ENCODE measurements at places on chromosomes 12 and 14. TPM values are rescaled to one million over a fixed set of nuclear protein-coding genes. Genes with fewer than 3 reads are reported as not detected.

DNA sequence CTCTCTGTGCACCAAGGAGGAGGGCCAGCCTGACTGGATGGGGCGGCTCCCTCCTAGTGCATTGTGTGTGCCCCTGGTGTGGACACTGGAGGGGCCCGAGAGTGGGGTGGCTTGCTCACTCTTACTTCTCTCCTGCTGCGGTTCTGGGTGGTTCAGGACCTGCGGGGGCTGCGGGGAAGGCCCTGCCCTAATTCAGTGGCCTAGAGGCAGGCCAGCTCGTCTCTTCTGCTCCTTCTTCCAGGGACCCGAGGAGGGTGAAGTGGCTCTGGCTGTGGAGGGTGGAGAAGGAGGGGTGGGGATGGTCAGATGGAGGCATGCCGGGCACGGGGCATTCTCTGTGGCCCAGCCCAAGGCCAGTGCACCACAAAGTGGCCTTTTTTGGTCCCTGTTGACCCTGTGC lies 87.1 kb downstream of the BEGAIN start:
- no peaks in the 10 kb centered on the region for H3K4me1 ChIP-seq
- no peaks in the 10 kb centered on the region for H3K36me3 ChIP-seq
- H3K4me3 ChIP-seq = no peak overlapping the region
- no peaks in the 10 kb centered on the region for H3K27me3 ChIP-seq
- DNase-seq = no peak

CCDC177 gene
- total RNA-seq = not detected

DNA sequence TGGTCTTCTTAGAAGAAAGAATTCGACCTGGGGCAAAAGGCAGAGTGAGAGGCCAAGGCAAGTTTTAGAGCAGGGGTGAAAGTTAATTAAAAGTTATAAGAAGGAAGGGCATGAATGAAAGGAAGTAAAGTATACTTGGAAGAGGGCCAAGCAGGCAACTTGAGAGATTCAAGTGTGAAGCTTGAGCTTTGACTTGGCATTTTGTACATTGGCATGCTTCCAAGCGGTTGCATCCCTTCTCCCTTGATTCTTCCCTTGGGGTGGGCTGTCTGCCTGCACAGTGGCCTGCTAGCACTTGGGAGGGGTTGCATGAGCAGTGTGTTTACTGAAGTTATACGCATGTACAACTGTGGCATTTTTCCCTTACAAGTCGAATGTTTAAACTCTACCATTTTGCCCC lies 74.8 kb upstream of the MGAT4C start:
- H3K27me3 ChIP-seq = no peaks in the 10 kb centered on the region
- no peak for DNase-seq
- no peak overlapping the region for H3K4me3 ChIP-seq
- H3K27ac ChIP-seq = no peak overlapping the region

- peaks cover 49% of the 10 kb centered on the region for H3K4me1 ChIP-seq
- H3K27ac ChIP-seq = peak overlapping the region; percentile 84
- no peaks in the 10 kb centered on the region for H3K27me3 ChIP-seq
- DNase-seq = no peak
These were observed 1.2 kb upstream of the SH2B3 start for GRCh38 chr12:111404362-111405148.

DNA sequence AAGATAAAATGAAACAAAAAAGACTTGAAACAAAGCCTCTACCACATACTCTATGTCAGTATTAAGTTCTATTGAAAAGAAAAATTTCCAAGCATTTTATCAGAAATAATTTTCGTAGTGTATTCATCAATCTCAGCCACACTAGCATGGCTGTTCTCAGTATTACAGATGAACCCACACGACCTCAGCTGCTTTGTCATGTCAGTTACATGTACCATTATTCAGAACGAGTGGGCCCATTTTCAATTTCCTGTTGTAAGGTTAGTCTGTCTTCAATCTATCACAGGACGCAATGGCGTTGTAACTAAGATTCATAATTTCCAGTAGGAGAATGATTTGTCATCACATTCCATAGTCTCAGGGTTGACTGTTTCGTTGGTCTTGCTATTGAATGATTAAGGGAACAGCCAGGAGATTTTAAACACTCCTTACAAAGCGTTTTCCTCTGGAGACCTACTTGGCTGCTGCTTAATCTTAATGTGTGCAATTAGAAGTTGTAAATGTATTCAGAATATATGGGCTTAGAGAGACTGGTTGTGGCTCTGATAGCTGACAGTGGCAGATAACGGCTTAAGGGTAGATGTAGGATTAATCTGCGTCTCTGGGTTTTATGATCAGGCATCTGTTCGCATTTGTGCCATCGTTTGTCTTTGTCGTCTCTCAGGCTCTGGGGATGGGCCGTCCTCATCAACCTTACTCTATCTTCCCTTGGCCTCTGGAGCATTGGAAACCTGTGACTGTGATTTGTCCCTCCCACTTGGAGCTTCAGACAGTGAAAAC lies 65.4 kb downstream of the GLT1D1 start:
- DNase-seq = no peak
- H3K36me3 ChIP-seq = no peaks in the 10 kb centered on the region
- no peak overlapping the region for H3K27ac ChIP-seq
- no peaks in the 10 kb centered on the region for H3K27me3 ChIP-seq
- H3K4me3 ChIP-seq = no peak overlapping the region

DNA sequence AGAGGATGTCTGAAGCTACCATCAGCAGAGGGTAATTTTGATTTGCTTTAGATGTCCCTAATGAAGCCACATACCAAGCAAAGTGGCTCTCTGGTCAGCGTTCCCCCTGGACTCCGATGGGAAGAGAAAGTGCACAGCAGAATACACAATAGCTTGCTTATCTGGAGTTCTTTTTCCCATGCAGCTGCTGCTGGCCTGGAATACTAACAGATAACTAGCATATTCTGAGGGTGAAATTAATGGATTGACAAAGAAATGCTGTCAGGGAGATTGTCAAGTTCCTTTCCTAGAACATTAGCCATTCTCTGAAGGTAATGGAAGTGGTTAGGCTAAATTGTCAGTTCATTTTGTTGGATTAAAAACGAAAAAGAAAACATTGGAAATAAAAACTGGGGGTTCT lies 391.3 kb downstream of the FLRT2 start:
- H3K4me1 ChIP-seq = no peaks in the 10 kb centered on the region
- H3K4me3 ChIP-seq = no peak overlapping the region
- H3K36me3 ChIP-seq = no peaks in the 10 kb centered on the region
- DNase-seq = no peak
- no peak overlapping the region for H3K27ac ChIP-seq

DNA sequence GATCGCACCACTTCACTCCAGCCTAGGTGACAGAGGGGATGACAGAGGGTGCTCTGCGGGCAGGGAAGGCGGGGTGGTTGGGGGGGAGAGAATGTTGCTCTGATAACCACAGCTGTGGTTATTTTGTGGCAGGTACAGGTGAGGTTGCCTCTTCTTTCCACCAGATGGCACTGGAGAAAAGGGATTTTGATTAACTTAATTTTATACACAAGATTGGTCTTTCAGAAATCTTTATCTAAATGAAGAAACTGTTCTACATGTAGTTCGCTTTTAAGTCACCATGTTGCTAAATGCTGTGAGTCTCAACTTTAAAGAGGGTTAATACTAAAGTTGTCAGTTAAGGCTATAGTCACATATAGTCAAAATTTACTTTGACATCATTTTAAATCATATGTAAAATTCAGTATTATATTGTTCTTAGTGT lies 25.7 kb downstream of the FGF23 start:
- H3K27me3 ChIP-seq = no peaks in the 10 kb centered on the region
- H3K4me3 ChIP-seq = no peak overlapping the region
- no peaks in the 10 kb centered on the region for H3K4me1 ChIP-seq
- no peak for DNase-seq
- H3K36me3 ChIP-seq = peaks cover 30% of the 10 kb centered on the region
- H3K27ac ChIP-seq = no peak overlapping the region

GRCh38 chr12:116160883-116161458 lies 116.5 kb downstream of the MED13L start:
- no peak for DNase-seq
- H3K4me1 ChIP-seq = peaks cover 45% of the 10 kb centered on the region
- H3K27ac ChIP-seq = no peak overlapping the region
- no peak overlapping the region for H3K4me3 ChIP-seq
- H3K27me3 ChIP-seq = no peaks in the 10 kb centered on the region
- H3K36me3 ChIP-seq = no peaks in the 10 kb centered on the region

GRCh38 chr14:96285667-96286066 lies 29.7 kb downstream of the BDKRB1 start:
- H3K4me1 ChIP-seq = no peaks in the 10 kb centered on the region
- H3K36me3 ChIP-seq = peaks cover 66% of the 10 kb centered on the region
- no peaks in the 10 kb centered on the region for H3K27me3 ChIP-seq
- no peak overlapping the region for H3K27ac ChIP-seq

G2E3 gene
- 14.0 TPM for total RNA-seq

DNA sequence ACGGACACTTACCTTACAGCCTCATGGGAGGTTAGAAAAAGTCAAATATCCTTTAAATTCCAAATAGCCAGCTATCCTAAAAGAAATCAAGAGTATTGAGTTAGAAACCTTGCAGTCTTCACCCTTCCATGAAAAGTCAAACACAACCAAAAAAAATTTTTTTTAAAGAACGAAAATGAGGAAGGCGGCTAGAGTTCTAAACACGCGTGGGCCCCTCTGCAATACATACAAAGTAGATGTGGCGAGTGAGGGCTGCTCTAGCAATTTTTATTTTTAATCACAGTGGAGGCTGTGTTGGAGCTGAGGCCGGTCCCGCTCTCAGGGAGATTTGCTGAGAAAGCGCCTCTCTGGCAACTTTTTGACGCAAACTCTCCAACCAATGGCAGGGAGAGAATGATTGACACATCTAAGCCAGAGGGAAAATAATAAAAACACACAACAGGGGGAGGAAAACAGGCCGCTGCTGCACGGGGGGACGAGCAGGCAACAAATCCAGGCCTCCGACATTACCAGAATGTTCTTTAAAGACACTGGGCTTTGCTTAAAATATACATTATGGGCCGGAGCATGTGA lies at the start of gene OTX2:
Gene OTX2 (minus strand): TSS at position 333 of the 573 bp plus-strand sequence. CDS start 5,023 bp downstream, outside the sequence.
- H3K27me3 ChIP-seq = peaks cover 98% of the 10 kb centered on the region
- H3K27ac ChIP-seq = no peak within 1 kb of the TSS
- H3K4me1 ChIP-seq = no peaks in the 10 kb centered on the region
- H3K4me3 ChIP-seq = no peak within 1 kb of the TSS

- H3K27ac ChIP-seq = no peak overlapping the region
- H3K36me3 ChIP-seq = no peaks in the 10 kb centered on the region
- H3K27me3 ChIP-seq = peaks cover 17% of the 10 kb centered on the region
These were observed 96.6 kb downstream of the APAF1 start for GRCh38 chr12:98741556-98742265.

- no peaks in the 10 kb centered on the region for H3K36me3 ChIP-seq
- DNase-seq = no peak
- no peak overlapping the region for H3K27ac ChIP-seq
- no peaks in the 10 kb centered on the region for H3K4me1 ChIP-seq
These were observed 32.9 kb downstream of the MIPOL1 start for GRCh38 chr14:37230551-37231194.

DNA sequence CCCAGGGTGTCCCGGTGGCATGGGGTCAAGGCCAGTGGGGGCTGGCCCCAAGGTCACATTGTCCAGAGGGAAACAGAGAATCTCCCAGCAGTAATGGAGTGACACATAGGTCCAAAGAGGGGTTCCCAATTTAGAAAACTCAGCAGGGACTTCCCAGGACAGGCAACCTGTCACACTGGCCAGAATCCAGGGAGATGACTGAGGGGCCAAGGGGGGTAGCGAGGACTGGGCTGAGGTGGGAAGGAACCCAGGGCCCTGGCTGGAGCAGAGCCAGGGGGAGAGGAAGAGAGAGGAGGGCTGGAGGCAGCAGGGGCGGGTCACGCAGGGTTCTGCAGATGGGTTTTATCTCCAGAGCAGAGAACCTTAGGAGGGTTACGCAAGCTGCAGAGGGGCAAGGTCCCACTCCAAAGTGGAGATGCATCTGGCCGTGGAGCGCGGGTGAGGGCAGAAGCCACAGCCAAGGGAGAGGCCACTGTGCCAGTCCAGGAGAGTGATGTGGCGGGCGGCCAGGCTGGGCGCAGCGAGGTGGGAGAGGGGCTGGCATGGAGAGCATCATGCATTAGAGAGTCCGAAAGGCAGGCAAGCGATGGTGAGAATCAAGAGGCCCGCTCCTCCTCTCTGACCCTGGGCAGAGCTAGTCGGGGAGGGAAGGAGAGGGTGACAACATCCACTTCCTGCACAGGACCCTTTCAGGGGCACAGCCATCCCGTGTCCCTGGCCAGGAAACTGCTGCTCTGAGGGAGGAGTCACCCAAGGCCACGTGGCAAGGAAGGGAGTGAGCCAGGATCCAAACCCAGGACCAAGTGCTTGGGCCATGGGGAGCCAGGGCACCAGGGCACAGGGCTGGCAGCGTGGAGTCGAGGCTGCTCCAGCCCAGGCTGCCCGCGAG lies 29.0 kb downstream of the NCOR2 start:
- peaks cover 50% of the 10 kb centered on the region for H3K4me1 ChIP-seq
- no peaks in the 10 kb centered on the region for H3K27me3 ChIP-seq
- DNase-seq = no peak
- peak overlapping the region; percentile 63 for H3K27ac ChIP-seq
- H3K36me3 ChIP-seq = peaks cover 8% of the 10 kb centered on the region
- no peak overlapping the region for H3K4me3 ChIP-seq

LRP1 gene
- total RNA-seq = 261 TPM

- H3K27ac ChIP-seq = no peak overlapping the region
- no peak for DNase-seq
- no peaks in the 10 kb centered on the region for H3K27me3 ChIP-seq
- H3K4me1 ChIP-seq = no peaks in the 10 kb centered on the region
These were observed 252.0 kb upstream of the ARID2 start for GRCh38 chr12:45477526-45477925.

ACOT6 gene
- not detected for total RNA-seq

DNA sequence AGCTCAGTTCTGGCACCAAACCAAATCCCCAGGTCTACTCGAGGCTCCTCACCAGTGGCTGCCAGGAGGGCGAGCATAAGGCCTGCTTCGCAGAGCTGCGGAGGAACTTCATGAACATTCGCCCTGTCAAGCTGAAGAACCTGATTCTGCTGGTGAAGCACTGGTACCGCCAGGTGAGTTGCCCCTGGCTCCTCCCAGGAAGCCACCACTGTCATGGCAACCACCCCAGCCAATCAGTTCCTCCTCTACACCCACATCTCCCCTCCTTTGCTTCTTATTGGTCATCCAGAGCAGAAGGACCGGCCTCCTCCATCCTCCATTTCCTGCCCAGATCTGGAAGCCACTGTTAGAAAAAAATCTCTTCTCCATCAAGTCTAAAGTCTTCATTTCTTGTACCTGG lies 17.2 kb upstream of the OAS2 start:
- no peaks in the 10 kb centered on the region for H3K27me3 ChIP-seq
- H3K4me1 ChIP-seq = no peaks in the 10 kb centered on the region
- H3K27ac ChIP-seq = no peak overlapping the region
- no peak overlapping the region for H3K4me3 ChIP-seq

DNA sequence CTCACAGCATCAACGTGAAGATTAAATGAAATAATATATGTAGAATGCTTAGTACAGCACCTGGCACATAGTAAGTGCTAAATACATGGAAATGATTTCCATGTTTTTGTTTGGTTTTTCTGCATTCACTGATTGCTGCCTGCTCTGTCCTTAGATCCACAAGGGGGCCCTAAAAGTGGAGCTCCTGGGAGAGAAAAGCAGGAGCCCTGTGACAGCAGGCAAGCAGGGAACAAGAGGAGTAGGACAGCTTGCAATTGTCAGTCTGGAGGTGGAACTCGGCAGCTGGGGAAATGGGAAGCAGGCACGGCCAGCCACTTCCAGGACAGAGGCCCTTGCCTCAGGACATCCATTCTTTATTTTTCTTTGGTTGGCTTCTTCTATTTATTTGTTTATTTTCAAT lies 292.9 kb downstream of the BMP4 start:
- H3K4me3 ChIP-seq = no peak overlapping the region
- DNase-seq = no peak
- no peaks in the 10 kb centered on the region for H3K27me3 ChIP-seq
- no peak overlapping the region for H3K27ac ChIP-seq
